Activated CD8-positive, alpha-beta T cell treated with anti-CD3 and anti-CD28 coated beads, Interleukin-2, amount 10 ng/mL, durations not matched to agents 7 days and 5 days (primary cell): ENCODE measurements at places on chromosomes 1 and 21. TPM values are rescaled to one million over a fixed set of nuclear protein-coding genes. Genes with fewer than 3 reads are reported as not detected.

Gene TAL1
- total RNA-seq: not detected

Gene CRP
- not detected for total RNA-seq

Gene SNIP1
- 24.1 TPM for total RNA-seq

Gene TNFRSF14
- 86.5 TPM for total RNA-seq

Gene EPS8L3
- total RNA-seq: not detected

Gene MACF1
- 366 TPM for total RNA-seq

Gene PHGDH
- total RNA-seq: 195 TPM

Gene CFAP141
- total RNA-seq: not detected

Gene BEST4
- total RNA-seq: 0.42 TPM

Gene CHIA
- not detected for total RNA-seq

Gene SEMA4A
- total RNA-seq: 16.8 TPM

Gene ABCG1
- total RNA-seq: 8.0 TPM

Gene PIK3R3
- total RNA-seq: 5.4 TPM

Gene GOLT1A
- not detected for total RNA-seq

Gene AMY1A
- not detected for total RNA-seq

Gene HMGN2
- 1,303 TPM for total RNA-seq

Gene SLAMF9
- not detected for total RNA-seq

Gene ARHGAP30
- total RNA-seq: 281 TPM

Gene BTBD19
- 4.5 TPM for total RNA-seq

Gene CD84
- 15.4 TPM for total RNA-seq

Gene C1orf226
- not detected for total RNA-seq

Gene OR2T29
- not detected for total RNA-seq

Gene S100A4
- 665 TPM for total RNA-seq

Gene DMBX1
- not detected for total RNA-seq

Gene AVPR1B
- total RNA-seq: not detected

Gene PRAMEF14
- not detected for total RNA-seq

Gene HORMAD1
- 0.40 TPM for total RNA-seq

Gene MORN1
- total RNA-seq: 6.2 TPM

Gene PGLYRP3
- not detected for total RNA-seq

Gene SPRR5
- not detected for total RNA-seq

Gene OR1C1
- not detected for total RNA-seq

Gene OLFM3
- not detected for total RNA-seq

Gene KCNN3
- not detected for total RNA-seq

Gene HFM1
- not detected for total RNA-seq

Gene ENO1
- total RNA-seq: 3,150 TPM
